ENCODE measurements at places on chromosomes 1 and 21.

GRCh38 chr1:227945891-227946623, 1.7 kb downstream of the WNT9A start:
- no peak for DNase-seq

DNA sequence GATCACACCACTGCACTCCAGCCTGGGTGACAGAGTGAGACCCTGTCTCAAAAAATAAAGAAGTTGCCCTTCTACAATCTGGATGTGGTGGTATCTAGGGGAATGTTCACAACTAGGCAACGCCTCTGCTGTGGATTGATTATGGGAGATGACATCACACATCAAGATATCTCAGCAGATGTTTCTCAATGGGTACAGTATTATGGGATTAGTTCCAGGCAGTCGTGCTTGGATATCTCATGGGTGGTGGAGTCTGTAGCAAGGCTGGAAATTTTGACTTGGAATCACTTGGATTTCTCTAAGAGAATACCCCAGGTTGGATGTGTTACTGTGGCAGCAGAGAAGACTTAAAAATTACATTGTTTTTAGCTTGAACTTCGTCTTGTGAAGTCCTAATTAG, 7.7 kb downstream of the IFNAR2 start:
- no peak for DNase-seq

GRCh38 chr1:94602802-94603625, 61.5 kb upstream of the F3 start:
- no peak for DNase-seq

GRCh38 chr1:172530000-172530399, 3.0 kb upstream of the SUCO start:
- DNase-seq: no peak
